ENCODE measurements at places on chromosomes 7 and 10. TPM values are rescaled to one million over a fixed set of nuclear protein-coding genes. Genes with fewer than 3 reads are reported as not detected.
A peak's percentile ranks its signal among the peaks of the same experiment; 100 is the strongest.

The ADAMTS14 gene
- total RNA-seq: 0.37 TPM

The PRPF18 gene
- 24.7 TPM for total RNA-seq

The GLCCI1 gene
- 26.1 TPM for total RNA-seq

The MMP21 gene
- not detected for total RNA-seq

The VIPR2 gene
- 0.46 TPM for total RNA-seq

The HOXA3 gene
- not detected for total RNA-seq

The CCDC3 gene
- 1.5 TPM for total RNA-seq

DNA sequence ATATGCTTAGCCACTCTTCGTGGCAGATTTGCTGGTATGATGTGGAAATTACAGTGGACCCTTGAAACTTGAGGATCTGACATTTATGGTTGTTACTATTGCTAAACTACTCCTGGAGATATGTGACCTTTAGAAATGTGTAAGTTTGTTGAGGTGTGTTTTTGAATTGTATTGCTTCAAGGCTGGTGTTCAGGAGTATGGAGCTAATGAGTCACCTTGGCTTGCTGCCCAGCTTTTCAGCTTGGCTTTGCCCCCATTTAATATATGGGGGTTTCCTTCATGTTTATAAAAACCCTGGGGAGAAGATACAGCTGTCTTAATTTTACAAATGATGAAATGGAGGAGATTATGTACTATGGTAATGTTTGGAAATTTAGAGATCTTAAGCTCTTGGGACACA lies 11.6 kb downstream of the HBP1 start:
- DNase-seq: peak; percentile 76
- no peaks in the 10 kb centered on the region for H3K27me3 ChIP-seq
- H3K4me1 ChIP-seq: peaks cover 43% of the 10 kb centered on the region
- H3K36me3 ChIP-seq: peaks cover 19% of the 10 kb centered on the region

GRCh38 chr10:5559642-5560141 lies 34.9 kb downstream of the CALML3 start:
- H3K4me1 ChIP-seq: peaks cover 36% of the 10 kb centered on the region
- no peak for DNase-seq
- H3K27ac ChIP-seq: no peak overlapping the region
- H3K36me3 ChIP-seq: no peaks in the 10 kb centered on the region
- H3K27me3 ChIP-seq: peaks cover 16% of the 10 kb centered on the region

- peaks cover 8% of the 10 kb centered on the region for H3K27me3 ChIP-seq
- no peaks in the 10 kb centered on the region for H3K36me3 ChIP-seq
Observed at GRCh38 chr10:85458324-85458723, 908.3 kb downstream of the GRID1 start.

DNA sequence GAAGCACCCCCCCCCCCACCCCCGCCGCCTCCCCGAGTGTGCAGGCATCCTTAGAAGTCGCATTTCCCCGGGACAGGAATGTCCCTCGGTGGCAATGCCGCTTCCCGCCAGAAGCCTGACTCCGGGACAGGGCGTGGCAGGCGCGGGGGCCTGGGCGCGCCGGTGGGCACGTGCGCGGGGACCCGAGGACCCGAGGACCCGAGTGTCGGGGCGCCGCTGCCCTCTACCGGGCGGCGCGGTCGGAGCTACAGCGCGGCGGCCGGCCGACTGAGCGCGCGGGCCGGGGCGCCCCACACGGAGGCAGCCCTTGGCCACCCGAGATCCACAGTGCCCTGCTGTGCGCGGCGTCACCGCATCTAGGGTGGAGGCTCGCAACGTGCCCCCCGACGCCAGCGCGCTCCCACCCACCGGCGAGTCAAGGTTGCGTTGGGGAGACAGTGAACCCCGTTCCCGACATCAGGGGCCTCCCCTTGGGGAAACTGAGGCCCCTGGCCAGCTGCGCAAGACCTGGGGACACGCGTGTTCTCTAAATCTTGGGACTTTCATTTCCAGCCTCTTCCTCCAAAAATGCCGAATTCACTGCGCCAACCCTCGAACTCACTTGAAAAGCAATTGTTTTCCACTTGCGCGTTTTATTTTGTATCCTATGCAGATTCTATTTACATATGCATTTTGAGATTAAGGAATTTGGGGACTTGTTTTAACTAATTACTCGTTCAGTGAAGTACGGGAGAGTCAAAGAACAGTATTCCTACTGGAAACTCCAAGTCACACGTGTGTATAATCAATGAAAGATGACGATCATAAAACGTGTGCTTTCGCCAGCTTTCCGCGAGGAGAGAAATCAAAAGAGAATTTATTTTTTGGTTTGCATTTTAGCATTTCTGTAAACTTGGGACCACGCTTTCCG lies 3.1 kb upstream of the CUX1 start:
- peaks cover 18% of the 10 kb centered on the region for H3K4me1 ChIP-seq
- H3K27ac ChIP-seq: peak overlapping the region; percentile 17
- H3K36me3 ChIP-seq: peaks cover 1% of the 10 kb centered on the region
- DNase-seq: peak; percentile 78
- peak overlapping the region; percentile 90 for H3K4me3 ChIP-seq

DNA sequence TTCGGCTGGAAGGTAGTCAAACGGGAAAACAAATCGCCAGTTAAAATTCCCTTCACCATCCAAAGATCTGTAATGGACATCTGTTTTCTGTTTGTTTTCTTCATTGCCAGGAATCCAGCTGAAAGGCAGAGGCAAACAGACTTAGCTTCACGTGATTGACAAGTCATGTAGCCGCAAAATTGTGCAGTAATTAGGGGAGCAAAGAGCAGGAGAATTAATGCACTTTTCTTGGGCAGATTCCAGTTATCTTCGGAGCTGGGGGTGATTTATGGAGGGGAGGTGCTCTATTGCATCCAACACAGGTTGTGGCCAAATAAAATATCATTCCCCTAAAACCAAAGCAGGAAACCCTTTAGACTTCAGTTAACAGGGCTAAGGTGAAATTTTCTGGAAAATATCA lies 162.2 kb downstream of the MYOF start:
- no peak overlapping the region for H3K27ac ChIP-seq
- no peaks in the 10 kb centered on the region for H3K4me1 ChIP-seq
- peaks cover 18% of the 10 kb centered on the region for H3K36me3 ChIP-seq
- no peaks in the 10 kb centered on the region for H3K27me3 ChIP-seq

DNA sequence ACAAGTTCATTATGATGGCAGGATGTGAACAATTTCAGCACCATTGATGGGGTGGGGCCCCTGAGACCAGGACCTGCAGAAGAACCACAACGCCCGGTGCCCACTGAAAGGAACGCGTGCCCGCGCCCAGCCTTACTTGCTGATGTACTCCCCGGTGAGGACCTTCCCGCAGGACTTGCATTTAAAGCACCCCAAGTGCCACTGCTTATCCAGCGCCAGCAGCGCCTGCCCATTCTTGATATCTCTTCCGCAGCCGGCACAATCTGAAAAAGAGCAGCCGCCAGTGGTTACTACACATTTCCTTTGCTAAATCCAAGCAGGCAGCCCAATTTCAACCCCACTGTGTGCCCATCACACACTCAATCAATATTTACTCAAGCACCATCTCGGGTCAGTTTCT lies 110.6 kb downstream of the ABLIM1 start:
- no peaks in the 10 kb centered on the region for H3K36me3 ChIP-seq
- DNase-seq: no peak
- peak overlapping the region; percentile 31 for H3K4me3 ChIP-seq
- H3K4me1 ChIP-seq: peaks cover 52% of the 10 kb centered on the region
- H3K27ac ChIP-seq: no peak overlapping the region
- no peaks in the 10 kb centered on the region for H3K27me3 ChIP-seq

GRCh38 chr10:124429576-124429975 lies 10.9 kb upstream of the OAT start:
- no peak overlapping the region for H3K27ac ChIP-seq
- no peaks in the 10 kb centered on the region for H3K36me3 ChIP-seq
- no peaks in the 10 kb centered on the region for H3K4me1 ChIP-seq
- no peak overlapping the region for H3K4me3 ChIP-seq

- H3K27me3 ChIP-seq: no peaks in the 10 kb centered on the region
- no peaks in the 10 kb centered on the region for H3K4me1 ChIP-seq
- H3K27ac ChIP-seq: no peak overlapping the region
- no peak for DNase-seq
Observed at GRCh38 chr10:1178506-1178905, 122.3 kb downstream of the WDR37 start.

DNA sequence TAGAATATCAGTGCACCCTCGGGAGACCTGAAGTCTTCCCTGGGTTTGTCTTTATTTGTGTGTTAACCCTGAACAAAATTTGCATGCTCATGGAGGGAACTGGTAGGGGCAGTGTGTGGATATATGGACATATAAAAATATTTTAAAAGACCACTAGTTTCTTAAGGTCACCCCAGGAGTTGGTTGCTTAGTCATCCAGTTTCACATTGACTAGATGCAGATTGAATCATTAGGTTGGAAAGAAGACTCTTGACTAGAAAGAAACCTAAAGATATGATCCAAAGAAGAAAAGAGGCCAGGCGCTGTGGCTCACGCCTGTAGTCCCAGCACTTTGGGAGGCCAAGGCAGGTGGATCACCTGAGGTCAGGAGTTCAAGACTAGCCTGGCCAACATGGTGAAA lies 137.1 kb downstream of the KAT6B start:
- peak overlapping the region; percentile 27 for H3K4me3 ChIP-seq
- H3K4me1 ChIP-seq: peaks cover 45% of the 10 kb centered on the region
- peak; percentile 4 for DNase-seq
- peaks cover 2% of the 10 kb centered on the region for H3K36me3 ChIP-seq
- H3K27ac ChIP-seq: peak overlapping the region; percentile 53

DNA sequence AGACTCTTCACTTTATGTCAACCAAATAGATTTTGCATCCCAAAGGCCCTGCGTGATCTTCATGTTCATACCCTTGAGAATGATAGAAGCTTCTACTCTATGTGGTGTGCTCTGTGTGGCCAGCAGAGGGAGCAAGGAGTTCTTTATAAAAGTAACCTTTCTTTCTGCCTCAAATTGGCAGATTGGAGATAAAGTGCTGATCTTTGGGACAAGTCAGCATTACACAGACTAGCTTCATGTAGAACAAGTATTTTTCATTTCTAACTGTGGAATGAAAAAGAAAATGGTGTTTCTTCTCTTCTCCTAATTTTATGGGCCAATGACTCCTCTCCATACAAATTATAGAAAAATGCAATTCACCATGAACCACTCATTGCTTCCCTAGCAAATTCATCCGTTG lies 1214.1 kb downstream of the SORCS1 start:
- no peaks in the 10 kb centered on the region for H3K36me3 ChIP-seq
- peak; percentile 13 for DNase-seq
- no peak overlapping the region for H3K4me3 ChIP-seq
- H3K27ac ChIP-seq: no peak overlapping the region

- H3K4me1 ChIP-seq: no peaks in the 10 kb centered on the region
Observed at GRCh38 chr7:18778594-18778993, 283.0 kb downstream of the HDAC9 start.

- no peak for DNase-seq
- no peaks in the 10 kb centered on the region for H3K4me1 ChIP-seq
- no peak overlapping the region for H3K27ac ChIP-seq
- H3K4me3 ChIP-seq: no peak overlapping the region
- no peaks in the 10 kb centered on the region for H3K36me3 ChIP-seq
- H3K27me3 ChIP-seq: peaks cover 6% of the 10 kb centered on the region
Observed at GRCh38 chr7:127644484-127644883, 7.5 kb upstream of the SND1 start.

DNA sequence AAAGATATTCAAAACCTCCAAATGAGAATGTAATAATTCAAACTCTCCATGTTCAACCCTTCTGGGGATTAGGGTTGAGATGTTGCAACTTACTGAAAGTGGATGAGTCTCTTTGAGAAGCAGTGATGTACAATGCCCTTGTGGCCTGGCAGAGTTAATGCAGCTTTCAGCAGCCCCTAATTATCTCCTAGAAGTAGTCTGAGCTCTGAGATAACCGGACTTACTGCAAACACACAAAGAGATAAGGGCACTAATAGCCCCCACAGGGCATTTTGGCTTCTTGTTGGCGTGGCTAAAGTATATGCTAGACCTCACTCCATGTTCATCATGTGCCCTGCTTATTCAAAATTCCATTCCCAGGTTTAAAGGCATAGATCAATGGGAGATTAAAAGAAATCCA lies 404.7 kb downstream of the NEBL start:
- peaks cover 1% of the 10 kb centered on the region for H3K36me3 ChIP-seq
- no peaks in the 10 kb centered on the region for H3K4me1 ChIP-seq
- H3K27ac ChIP-seq: no peak overlapping the region

GRCh38 chr7:134789967-134790685 lies 10.7 kb downstream of the CALD1 start:
- H3K27me3 ChIP-seq: no peaks in the 10 kb centered on the region
- H3K4me3 ChIP-seq: no peak overlapping the region
- H3K27ac ChIP-seq: no peak overlapping the region
- no peaks in the 10 kb centered on the region for H3K4me1 ChIP-seq
- peaks cover 3% of the 10 kb centered on the region for H3K36me3 ChIP-seq

DNA sequence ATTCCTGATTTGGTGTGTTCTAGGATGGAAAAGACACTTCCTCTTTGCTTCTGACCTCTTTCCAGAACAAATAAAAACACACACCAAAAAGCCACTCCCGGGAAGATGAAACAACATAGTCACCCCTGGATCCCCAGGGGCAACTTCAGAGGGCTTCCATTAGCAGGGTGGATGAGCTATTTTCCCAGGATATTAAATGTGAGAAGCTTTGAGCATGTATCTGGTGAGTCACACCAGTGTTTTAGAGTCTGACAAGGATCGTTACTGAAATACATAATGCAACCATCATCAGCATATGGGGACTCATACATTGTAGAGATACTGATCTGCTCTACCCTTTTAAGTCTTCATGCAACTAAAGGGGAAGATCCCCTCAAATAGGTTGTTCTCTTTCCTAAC lies 115.5 kb upstream of the ZNF438 start:
- no peaks in the 10 kb centered on the region for H3K36me3 ChIP-seq
- DNase-seq: no peak
- H3K27ac ChIP-seq: peak overlapping the region; percentile 35
- H3K4me3 ChIP-seq: peak overlapping the region; percentile 35
- H3K27me3 ChIP-seq: no peaks in the 10 kb centered on the region

- no peaks in the 10 kb centered on the region for H3K36me3 ChIP-seq
- H3K27ac ChIP-seq: no peak overlapping the region
- no peak overlapping the region for H3K4me3 ChIP-seq
Observed at GRCh38 chr10:51896849-51897248, 197.5 kb upstream of the CSTF2T start.

DNA sequence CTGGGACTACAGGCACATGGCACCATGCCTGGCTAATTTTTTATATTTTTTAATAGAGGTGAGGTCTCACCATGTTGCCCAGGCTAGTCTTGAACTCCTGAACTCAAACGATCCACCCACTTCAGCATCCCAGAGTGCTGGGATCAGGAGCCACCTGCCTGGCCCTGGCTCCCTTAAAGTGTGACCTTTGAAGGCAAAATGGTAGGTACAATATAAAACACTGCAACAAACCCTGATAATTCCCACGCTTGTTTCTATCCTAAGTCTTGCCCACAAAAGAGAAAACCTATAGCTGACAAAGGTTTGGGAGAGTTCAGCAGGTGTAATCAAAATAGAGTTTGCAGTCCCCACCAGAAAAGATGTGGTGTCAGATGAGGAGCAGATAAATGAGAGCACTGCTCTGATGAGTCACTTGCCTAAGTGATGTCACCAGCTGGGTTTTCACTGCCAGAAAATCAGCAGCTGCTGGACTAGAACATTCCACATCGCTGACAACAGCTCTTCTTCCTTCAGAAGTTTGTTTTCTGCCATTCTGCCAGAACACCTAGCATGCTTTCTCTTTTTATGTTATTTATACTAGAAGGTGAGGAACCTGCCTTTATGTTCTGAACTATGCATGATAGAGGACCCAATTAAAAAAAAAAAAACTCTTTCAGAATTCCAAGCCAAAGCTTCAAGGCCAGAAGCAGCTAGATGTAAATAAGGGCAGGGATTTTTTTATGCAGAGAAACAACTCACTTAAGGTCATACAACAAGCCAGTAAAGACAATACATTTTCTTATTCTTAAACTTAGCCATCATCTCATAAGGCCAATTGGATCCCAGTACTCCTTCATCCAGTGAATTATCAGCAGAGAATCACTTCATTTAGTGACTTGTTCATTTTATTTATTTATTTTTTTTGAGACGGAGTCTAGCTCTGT lies 18.0 kb downstream of the PURB start:
- H3K36me3 ChIP-seq: no peaks in the 10 kb centered on the region
- peak; percentile 45 for DNase-seq
- H3K4me3 ChIP-seq: peak overlapping the region; percentile 41
- no peaks in the 10 kb centered on the region for H3K27me3 ChIP-seq
- H3K27ac ChIP-seq: peak overlapping the region; percentile 46
- H3K4me1 ChIP-seq: peaks cover 14% of the 10 kb centered on the region
